ENCODE measurements at places on chromosomes 3 and 15. TPM values are rescaled to one million over a fixed set of nuclear protein-coding genes. Genes with fewer than 3 reads are reported as not detected.

DNA sequence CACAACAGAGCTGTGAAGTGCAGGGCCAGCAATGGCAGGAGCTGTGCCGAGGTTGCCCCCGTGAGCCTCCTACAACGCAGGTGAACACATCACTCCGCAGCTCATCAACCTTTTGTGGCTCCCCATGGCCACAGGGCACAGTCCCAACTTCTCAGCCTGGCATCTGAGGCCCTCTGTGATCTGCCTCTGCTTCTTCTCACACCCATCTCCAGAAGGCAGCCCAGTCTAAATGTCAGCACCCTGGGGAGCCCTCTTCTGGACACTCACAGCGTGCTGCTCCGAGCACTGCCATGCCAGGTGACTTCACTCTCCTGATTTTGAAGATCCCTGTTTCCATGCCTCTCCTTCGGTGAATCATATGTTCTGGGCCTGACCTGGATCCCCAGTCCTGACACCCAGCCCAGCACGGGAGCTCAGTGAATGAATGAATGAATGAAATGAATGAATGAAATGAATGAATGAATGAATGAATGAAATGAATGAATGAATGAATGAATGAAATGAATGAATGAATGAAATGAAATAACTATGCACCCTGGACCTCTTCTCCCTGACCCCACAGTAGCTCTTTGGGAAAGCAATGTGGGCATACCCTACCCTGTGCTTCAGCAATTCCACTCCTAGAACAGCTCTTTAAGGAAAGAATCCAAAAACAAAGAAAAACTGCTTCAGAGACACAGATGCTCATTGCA lies 17.9 kb upstream of the SKIC8 start:
- no peak for DNase-seq

DNA sequence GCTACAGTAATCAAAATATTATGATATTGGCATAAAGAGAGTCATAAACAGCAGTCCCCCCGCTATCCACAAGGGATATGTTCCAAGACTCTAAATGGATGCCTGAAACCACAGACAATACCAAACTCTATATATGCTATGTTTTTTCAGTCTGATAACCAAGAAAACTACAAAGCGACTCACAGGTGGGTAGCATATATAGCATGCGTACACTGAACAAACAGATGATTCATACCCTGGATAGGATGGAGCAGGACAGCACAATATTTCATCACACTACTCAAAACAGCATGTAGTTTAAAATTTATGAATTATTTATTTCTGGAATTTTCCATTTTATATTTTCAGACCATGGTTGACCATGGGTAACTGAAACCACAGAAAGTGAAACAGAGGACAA lies 87.0 kb upstream of the PPP2R3A start:
- DNase-seq, result no peak

- DNase-seq, result no peak
These were observed 522 bp downstream of the MED12L start for GRCh38 chr3:151085889-151086483.

- no peak for DNase-seq
These were observed 93.2 kb downstream of the UACA start for GRCh38 chr15:70669966-70670658.

- no peak for DNase-seq
These were observed 73.8 kb upstream of the ATP13A5 start for GRCh38 chr3:193452338-193452737.

- DNase-seq, result no peak
These were observed 41.5 kb downstream of the LYZL4 start for GRCh38 chr3:42368861-42369260.

DNA sequence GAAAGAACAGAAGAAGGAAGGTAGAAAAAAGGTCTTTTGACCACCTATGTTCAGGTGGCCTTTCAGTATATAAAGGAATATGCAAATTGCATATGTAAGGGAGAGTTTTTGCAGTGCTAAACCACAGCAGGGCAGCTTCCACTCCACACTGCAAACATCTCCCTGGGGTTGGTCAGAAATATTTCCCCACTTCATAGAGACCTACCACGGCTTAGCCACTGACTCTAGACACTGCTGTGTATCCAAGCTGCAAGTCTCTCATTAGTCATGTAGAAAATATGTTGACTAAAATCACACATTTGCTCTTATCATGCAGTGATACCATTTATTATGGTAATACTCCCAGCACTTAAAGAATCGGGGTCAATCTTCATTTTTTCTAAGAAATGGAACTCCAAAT lies 214.9 kb upstream of the NR2F2 start:
- DNase-seq, result no peak

- no peak for DNase-seq
These were observed 247.7 kb upstream of the CTNNB1 start for GRCh38 chr3:40951636-40952035.

DNA sequence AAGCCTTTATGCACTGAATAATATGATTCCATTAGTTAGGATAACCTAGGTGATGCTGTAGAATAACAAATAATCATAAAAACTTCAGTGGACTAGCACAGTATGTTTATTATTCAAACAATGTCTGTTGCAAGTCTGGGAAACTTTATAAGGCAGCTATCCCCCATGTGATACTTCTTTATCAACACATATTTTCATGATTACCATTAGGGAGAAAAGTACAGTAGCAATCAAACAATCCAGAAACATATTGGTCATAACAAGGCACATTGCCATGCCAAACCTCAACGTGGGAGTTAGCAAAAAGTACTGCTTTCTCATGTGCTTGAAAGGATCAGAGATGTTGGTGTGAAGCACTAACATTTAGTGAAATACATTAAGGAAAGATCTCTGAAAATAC lies 35.5 kb downstream of the EOMES start:
- DNase-seq, result no peak

GRCh38 chr3:155327430-155327829 lies 33.9 kb upstream of the STRIT1 start:
- no peak for DNase-seq

- no peak for DNase-seq
These were observed 6.5 kb downstream of the CELF6 start for GRCh38 chr15:72313448-72313840.

GRCh38 chr3:51949121-51949520 lies 6.1 kb upstream of the GPR62 start:
- no peak for DNase-seq

GRCh38 chr3:196774191-196774820 lies 34.6 kb downstream of the PAK2 start:
- DNase-seq, result no peak

- no peak for DNase-seq
These were observed 5.9 kb upstream of the FURIN start for GRCh38 chr15:90862487-90862886.

GRCh38 chr3:172771672-172772071 lies 21.1 kb downstream of the ECT2 start:
- no peak for DNase-seq

- DNase-seq, result no peak
These were observed 6.8 kb downstream of the CHRM5 start for GRCh38 chr15:33975022-33975565.

DNA sequence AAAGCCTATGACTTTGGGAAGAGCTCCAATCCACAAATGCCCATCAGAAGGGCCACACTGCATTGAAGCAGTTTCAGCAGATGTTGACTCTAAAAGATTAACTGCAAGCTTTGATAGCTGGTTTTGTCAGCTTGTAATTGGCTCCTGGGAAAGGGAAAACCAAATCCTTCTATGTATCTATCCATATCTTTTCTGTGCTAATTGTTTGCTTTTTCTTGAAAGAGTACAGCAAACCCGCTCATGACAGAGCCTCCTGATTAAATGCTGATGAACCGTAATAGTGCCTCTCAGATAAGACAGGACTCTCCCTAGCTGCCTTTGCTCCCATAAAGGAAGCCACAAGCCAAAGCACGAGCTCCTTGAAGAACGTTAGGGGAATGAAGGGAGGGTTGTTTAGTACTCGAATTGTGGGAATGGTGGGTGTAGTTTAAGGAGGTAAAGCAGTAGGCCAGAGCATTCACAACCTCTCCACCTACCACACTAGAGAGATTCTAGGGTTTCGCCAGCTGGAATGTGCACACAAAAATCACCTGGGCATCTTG lies 33.6 kb upstream of the LRIG1 start:
- no peak for DNase-seq

DNA sequence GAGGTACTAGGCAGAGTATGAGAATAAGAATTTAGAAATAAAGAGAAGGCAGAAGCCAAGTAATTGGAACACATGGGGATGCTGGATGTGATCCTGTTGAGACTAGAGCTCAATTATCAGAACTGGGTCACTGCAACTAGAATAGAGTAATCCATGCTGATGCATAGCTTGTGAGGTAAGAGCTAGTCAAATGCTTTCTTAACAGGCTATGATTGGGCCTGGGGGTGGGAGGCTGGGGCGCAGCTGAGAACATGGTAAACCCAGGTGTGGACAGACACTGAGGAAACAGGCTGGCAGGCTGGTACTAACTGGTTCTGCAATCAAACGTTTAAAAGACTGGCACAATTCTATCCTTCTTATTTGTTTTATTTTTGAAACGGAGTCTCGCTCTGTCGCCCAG lies 50.5 kb upstream of the LRRFIP2 start:
- no peak for DNase-seq

- no peak for DNase-seq
These were observed 134.3 kb upstream of the ABHD17C start for GRCh38 chr15:80560601-80561400.

- no peak for DNase-seq
These were observed 27.9 kb downstream of the TP53BP1 start for GRCh38 chr15:43465100-43465499.

DNA sequence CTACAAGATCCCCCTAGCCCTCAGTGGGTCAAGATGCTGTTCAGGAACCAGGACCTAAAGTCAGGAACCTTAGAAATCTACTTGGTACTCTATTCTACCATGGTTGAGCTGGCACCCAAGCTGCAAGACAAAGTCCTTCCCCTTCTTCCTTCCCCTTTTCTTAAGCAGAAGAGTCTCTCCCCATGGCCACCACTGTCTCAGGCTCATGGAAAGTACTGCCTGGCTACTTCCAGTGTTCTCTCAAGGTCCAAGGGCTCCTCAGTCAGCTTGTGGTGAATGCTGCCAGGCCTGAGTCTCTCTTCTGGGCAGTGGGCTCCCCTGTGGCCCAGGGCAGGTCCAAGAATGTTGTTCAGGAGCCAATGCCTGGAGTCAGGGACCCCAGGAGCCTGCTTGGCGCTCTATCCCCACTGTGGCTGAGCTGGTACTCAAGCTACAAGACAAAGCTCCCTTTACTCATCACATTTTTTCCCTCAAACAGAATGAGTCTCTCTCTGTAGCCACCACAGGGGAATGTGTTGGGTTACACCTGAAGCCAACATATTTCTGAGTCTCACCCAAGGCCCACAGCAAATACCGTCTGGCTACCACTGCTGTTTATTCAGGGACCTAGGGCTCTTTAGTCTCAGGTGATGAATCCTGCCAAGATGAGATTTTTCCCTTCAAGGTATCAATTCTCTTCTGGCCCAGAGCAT lies 18.1 kb upstream of the SLC27A2 start:
- DNase-seq, result no peak

DNA sequence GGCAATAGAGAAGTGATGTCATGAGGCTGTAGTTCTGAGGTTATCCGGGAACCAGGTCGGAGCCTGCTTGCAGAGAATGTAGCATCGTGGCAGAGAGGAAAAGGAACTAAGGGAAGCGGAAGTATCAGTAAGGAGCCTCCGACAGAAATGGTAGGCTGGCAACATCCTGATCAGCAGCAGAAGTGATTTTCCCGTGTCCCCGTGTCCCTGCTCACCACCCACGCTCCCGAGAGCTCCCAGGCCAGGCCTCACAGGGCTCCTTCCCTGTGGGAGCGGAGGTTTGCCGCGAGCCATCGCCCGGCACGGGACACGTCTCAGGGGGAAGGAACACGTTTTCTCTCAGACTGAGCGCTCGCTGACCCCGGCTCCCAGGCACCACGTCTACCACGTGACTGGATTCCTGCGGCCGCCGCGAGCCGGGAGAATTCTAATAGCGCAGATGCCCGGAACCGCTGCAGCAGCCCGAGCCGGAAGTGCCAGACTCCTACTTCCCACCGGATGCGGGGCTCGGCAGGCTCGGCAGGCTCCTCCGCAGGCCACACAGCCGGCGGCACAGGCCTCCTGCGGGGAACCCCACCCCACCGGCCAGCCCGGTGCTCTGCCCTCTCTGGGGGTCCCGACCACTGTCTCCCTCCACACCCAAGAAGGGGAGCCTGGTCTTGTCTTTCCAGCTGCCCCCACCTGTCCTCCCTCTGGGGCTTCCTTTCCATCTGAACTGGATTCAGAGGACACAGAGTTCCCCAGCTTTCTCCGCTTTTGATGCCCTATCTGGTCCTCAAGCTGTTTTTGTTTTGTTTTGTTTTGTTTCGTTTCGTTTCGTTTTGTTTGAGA lies 99.3 kb downstream of the BDH1 start:
- DNase-seq, result peak; percentile 39

GRCh38 chr3:154776549-154777225 lies 303.4 kb upstream of the MME start:
- no peak for DNase-seq

- no peak for DNase-seq
These were observed 479.4 kb upstream of the KCNMB2 start for GRCh38 chr3:178056868-178057267.

DNA sequence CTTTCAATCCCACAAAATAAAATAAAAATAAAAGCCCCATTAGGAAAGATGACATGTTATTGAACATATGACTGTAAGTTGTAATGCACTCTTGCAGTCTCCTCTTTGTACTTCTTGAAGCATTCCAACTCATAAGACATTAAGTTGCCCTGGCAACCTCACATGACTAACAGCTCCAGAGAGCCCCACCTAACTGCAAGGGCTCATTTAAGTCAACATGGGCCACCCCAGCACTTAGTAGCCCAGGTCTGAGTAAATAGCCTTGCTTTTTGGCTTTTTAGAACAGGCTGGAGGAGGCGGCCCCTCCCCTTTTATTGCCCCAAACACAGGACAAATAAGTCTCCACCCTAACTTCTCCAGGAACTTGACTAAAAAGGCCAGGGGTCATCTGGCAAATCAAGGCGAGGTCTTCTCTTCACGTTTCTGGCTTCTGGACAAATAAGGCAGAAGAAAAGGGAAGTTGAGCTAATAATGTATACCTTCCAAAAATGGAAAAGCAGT lies 135.1 kb downstream of the TMCO5A start:
- no peak for DNase-seq

DNA sequence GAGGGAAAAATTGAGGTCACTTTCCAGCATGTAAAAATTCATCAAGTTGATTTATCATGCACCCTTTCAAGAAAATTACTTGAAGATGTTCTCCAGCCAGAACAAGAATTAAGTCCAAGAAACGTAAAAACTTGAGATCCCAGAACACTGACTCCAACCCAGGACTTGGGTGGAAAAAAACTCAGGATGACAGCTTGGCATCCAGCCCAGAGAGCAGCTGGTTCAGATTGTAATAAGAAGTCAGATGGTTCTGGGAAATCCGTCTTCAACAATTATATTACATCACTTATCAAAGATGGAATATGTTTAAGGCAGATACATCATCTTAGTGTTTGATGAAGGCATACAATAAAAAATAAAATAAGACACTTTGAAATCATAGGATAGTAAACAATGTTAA lies 23.0 kb upstream of the DNAJC13 start:
- DNase-seq, result no peak

PRTG gene
- total RNA-seq, result not detected

IL12A gene
- not detected for total RNA-seq

SEMA6D gene
- total RNA-seq, result not detected

GOLGA8J gene
- not detected for total RNA-seq

ACTC1 gene
- total RNA-seq, result not detected

CDCP1 gene
- 21.7 TPM for total RNA-seq

GOLGA8G gene
- not detected for total RNA-seq

CHRNA5 gene
- 2.4 TPM for total RNA-seq

MELTF gene
- total RNA-seq, result 4.8 TPM

RCCD1 gene
- total RNA-seq, result 35.9 TPM
